ENCODE measurements at places on chromosomes 13 and 19.
A peak's percentile ranks its signal among the peaks of the same experiment; 100 is the strongest.

- no peak for DNase-seq
These were observed 16.0 kb downstream of the IRGC start for GRCh38 chr19:43731846-43732245.

- DNase-seq: peak; percentile 66
These were observed 973.7 kb downstream of the UQCRFS1 start for GRCh38 chr19:28239270-28239669.

DNA sequence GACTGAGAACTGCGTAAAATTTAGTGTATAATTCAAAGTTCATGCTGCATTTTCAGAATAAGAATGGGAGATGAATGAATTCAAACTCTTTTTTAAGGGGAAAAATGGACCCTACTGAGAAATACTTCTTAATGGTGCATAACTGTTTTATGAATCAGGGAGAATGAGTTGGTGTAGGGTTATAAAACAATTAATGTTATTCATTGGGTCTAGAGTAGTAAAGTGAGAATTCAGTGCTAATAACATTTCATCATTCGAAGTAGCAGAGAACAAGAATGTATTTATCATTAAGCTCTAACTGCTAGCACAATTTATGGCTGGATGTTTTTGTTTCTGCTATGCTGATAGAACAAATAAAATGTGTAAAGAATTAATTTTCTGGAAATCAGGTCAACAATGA lies 310.2 kb downstream of the SLITRK5 start:
- no peak for DNase-seq

- DNase-seq: peak; percentile 84
These were observed at the start of gene AXL for GRCh38 chr19:41218615-41219507. Gene AXL (plus strand): TSS chr19:41219223. CDS start chr19:41219393, 170 bp downstream.

DNA sequence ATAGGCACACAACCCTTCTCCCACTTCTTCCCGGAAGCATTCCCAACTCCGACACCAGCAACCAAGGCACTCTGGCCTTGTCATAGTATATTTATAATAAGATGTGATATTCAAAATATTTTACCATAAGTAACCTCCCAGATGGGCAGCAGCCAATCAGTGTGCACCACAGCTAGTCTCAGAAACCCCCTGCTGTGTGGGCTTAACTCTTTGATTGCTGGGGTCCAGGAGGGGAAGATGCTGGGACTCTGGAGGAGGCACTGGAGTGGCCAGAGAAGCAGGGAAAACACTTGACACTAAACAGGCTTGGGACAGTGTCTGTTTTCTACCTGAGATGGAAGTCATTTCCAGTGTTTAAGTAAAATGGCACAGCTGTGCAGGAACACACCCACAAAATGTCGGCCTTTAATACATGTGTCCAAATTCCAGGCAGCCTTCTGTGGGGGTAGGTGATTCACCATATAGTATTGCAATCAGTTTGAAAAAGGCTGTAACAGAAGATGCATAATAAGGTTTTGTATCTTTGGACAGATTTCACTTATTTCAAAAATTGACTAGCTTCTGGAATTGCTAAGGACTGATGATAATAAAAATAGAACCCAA lies 100.7 kb downstream of the MBNL2 start:
- DNase-seq: no peak

DNA sequence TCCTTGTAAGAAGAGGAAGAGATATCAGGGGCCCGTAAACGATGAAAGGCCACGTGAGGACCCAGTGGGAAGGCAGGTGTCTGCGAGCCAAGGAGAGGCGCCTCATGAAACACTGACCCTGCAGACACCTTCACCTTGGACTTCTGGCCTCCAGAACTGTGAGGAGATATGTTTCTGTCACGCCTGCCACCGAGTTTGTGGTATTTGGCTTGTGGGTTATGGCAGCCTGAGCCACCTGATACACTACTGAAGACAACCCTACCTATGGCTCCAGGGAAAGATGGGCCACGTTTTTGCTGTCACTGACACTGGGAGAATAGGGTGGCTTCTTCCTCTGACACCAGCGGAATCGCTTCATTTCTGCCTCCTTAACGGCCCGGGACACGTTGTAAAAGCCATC lies 217.5 kb upstream of the MAB21L1 start:
- no peak for DNase-seq

DNA sequence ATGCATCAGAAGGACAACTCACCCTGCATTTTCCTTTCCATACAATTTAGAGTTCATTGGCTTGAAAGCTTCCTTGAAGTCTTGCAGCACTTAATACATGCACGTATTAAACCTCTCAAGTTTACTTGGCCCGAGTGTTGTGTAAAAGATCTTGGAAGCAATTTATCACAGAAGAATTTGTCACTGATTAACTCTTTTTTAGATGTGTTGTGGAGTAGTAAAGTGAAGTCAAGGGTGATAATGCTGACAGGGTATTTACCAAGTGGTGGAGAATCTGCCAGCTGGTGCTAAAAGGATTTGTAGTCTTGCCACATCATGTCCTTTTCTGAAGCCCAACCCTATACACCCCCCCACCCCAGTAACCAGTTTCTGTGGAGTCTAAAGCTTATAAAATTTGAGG lies 421.0 kb upstream of the MIR17HG start:
- no peak for DNase-seq

DNA sequence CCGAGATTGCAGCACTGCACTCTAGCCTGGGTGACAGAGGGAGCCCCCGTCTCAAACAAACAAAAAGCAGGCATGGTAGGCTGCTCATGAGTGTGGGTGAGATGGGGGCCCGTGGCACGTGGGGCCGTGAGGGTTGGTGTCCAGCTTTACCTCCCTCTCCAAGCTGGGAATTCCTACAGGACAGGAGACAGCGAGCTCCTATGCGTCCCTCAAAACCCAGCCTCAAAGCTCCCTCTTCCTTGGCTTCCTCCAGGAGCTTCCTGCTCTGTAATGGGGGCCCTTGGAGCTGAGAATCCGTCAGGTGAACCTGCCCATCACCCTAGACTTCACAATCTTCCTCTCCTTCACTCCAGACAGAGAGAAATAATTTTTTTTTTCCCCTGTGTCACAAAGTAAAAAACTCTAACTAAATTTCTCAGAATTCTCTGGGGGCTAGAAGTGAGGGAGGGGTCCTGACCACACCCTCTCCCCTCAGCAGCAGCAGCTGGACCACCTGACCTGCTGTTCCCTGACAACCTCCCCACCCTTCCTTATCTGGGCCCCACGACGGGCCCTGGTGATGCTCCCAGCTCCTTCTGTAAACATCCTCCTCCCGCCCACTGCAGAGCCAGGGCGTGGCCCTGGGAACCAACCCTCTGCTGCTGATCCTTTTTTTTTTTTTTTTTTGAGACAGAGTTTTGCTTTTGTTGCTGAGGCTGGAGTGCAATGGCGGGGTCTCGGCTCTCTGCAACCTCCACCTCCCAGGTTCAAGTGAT lies 22.1 kb upstream of the WDR18 start:
- no peak for DNase-seq

DNA sequence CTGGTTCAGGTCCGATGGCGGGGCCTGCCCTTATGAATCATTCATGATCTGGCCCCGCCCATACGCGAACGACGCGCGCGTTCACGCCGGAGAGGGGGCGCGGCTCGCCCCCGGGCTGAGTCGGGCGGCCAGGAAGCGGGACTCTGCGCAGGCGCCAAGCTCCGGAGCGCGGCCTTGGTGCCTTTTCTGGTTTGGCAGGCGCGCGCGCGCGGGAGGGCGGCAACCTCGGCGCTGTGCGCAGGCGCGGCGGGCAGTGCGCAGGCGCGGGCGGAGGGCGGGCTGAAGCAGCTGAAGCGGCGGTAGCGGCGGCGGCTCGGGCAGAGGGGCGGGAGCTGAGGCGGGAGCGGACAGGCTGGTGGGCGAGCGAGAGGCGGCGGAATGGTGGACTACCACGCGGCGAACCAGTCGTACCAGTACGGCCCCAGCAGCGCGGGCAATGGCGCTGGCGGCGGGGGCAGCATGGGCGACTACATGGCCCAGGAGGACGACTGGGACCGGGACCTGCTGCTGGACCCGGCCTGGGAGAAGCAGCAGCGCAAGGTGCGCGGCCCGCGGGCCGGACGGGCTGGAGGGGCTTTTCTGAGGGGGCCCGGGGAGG lies at the start of gene ACTN4:
ACTN4 (plus strand) TSS at position 282 of the 598 bp plus-strand sequence; CDS start at position 379, 97 bp downstream.
- peak; percentile 93 for DNase-seq

GRCh38 chr19:45641274-45642105 lies 2.3 kb upstream of the EML2 start:
- DNase-seq: peak; percentile 97

DNA sequence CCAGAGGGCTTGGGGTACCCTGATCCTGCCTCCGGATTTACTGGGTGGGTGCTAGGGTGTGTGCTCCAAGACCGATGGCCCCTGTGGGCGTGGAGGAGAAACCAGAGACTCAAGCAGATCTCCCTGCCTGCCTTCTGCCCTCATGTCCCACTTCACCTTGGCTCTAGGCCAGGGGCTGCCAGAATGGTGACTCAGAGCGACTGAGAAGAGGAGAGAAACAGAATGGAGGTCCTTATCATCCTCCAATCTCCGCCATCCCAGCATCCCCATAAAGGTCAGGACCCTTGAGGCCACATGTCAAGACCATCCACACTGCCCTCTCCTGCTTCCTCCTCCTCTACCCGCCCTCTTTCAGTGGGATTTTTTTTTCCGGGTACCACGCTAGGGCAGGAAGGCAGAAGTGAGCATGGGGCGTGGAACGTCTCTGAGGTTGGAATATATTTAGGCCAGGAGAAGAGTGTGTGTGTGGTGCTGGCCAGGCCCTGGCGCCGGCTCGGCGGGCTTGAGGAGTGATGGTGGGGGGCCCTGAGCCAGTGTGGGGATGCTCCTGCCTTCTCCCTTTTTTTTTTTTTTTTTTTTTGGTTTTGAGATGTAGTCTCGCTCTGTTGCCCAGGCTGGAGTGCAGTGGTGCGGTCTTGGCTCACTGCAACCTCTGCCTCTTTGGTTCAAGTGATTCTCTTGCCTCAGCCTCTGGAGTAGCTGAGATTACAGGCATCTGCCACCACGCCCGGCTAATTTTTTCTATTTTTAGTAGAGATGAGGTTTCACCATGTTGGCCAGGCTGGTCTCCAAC lies 22.3 kb downstream of the IER2 start:
- DNase-seq: no peak

DNA sequence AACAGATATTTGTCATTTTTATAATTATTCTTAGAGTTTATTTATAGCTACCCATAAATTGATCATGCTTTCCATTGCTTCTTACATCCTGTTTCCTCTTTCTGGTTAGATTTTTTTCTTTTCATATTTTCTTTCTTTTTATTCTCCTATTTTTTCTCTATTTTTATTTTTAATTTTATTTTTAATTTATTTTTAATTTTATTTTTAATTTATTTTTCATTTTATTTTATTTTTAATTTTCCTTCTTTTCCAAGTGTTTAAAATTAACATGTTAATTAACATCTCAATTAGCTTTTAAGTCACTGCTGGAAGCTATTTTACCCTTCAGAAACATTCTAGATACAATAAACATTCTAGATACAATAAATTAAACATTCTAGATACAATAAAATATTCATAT lies 269.6 kb downstream of the B3GLCT start:
- DNase-seq: no peak

DNA sequence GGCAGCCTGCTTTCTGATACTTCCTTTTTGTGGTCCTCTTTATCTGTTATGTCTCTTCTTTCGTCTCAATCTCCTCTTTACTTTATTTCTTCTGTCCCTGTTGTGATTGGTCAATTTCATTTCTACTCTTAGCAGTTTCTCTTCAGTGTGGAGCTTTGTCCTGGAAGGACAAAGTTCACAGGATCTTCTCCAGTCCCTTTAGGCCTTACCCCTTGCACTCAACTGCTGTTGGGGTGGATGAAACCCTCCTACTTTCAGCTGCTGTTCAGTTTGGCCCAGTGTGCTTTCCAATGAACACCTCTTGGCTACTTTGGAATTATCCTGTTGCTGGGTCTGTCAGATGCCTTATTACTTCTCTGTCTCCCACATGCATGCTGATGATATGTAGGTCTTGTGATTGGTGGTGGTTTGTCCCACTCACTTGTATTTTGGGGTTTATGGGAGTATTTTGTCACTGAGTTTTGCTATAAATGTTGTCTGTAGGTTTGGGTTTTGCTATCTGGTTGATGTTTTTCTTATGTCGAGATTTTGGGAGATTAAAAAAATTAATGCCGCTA lies 24.8 kb downstream of the WDR62 start:
- no peak for DNase-seq

DNA sequence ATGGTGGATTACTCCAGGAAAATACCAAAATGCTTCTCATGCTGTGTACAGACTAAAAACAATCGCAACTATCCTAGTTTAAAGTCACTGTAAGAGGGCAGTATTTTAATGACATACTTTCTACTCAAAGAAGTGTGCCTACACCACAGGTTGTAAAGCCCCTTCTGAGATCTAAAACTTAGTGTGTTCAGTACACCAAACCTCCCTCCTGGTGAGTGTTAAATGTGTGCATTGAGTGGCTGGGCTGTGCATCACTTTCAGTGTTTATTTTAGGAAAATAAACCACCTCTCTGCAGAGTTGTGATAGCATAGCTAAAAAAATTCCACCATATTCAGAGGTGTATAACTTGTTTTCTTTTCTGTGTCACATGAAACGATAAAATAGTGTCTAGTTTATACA lies 263.7 kb downstream of the DACH1 start:
- DNase-seq: no peak

- no peak for DNase-seq
These were observed 19.4 kb upstream of the RANBP3 start for GRCh38 chr19:5997371-5997770.

- no peak for DNase-seq
These were observed 9.5 kb downstream of the MAN2B1 start for GRCh38 chr19:12656899-12657571.

- DNase-seq: peak; percentile 50
These were observed 638.2 kb upstream of the SPRY2 start for GRCh38 chr13:80979035-80979641.

Measured in iPS DF 6.9 (cell line).